Activated naive CD8-positive, alpha-beta T cell treated with anti-CD3 and anti-CD28 coated beads, Interleukin-2, amount 50 U/mL, for 24 hours (primary cell): ENCODE measurements at places on chromosomes 6 and 20.

DNA sequence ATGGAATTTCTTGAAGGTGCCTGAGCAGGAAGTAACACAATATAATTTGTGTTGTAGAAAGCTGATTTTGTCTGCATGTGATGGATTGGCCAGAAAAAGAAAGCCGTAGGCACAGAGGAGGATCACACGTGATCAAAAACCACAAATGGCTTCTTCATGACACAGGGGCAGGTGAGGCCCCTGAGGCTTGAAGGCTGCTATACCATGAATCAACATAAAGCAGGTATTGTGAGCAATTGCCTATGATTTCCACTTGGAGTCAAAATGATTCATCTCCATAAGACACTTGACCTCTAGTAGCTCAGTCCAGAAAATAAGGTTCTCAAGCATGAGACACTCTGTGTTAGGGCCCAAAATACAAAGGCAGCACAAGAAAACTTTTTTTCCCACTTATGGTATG lies 42.4 kb upstream of the EYA4 start:
- DNase-seq: no peak

- DNase-seq: no peak
Observed at GRCh38 chr6:20182926-20183521, 29.2 kb downstream of the MBOAT1 start.

GRCh38 chr6:3771407-3772011 lies 20.0 kb upstream of the PXDC1 start:
- DNase-seq: no peak

DNA sequence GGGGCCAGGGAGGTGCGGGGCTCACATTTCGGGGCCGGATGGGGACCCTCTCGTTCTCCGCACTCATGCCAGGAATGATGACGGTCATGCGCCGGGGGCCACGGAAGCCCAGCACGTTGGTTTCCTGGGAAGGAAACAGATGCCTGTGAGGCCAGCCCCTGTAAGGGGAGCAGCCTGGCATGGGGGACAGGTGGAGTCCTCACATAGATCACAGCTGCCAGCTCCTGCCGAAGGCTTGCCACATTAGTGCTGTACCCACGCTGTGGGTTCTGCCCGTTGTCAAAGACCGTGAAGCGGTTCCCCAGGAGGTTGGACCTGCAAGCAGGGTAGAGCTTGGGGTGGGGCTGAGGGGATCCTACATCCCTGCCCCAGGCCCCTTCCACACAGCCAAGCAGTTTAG lies 6.7 kb upstream of the TEAD3 start:
- DNase-seq: no peak

- no peak for DNase-seq
Observed at GRCh38 chr6:77464495-77464867, 1.2 kb upstream of the HTR1B start.

DNA sequence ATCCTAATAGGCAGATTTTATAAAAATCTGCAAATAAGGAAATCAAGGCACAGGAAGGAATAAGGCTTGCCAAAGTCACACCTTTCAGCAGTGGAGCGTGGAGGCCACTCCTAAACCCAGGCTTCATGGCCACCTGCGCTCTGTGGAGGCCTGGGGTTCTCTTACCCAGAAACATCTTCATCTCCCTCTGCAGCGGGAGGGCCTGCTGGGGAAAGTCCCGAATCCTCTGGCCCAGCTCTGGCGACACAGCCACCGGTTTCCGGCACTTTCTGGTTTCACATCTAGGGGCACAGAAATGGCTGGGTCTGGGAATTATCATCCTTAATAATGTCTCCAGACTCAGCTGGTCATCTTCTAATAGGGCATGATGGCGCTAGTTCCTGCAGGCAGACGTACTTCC lies 4.2 kb downstream of the TRIM10 start:
- no peak for DNase-seq

DNA sequence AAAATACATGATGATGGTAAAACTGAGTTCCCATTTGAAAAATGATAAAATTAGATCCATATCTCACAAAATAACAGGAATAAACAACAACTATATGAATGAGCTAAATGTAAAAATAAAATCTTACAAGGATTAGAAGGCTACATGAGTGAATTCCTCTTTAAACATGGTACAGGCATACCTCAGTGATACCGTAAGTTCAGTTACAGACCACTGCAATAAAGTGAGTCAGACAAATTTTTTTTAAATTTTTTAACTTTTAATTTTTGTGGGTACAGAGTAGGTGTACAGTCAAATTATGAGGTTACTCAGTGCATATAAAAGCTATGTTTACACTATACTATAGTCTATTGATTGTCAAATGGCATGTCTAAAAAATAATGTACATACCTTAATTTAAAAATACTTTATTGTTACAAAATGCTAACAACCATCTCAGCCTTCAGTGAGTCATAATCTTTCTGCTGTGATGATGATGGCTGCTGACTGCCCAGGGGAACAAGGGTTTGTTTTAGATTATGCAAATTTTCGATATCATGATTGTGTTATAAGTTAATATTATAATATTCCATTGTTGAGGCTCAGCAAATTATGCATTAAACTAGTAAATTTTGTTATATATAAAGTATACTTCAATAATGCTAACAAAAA lies 222.8 kb upstream of the RUNX2 start:
- no peak for DNase-seq

DNA sequence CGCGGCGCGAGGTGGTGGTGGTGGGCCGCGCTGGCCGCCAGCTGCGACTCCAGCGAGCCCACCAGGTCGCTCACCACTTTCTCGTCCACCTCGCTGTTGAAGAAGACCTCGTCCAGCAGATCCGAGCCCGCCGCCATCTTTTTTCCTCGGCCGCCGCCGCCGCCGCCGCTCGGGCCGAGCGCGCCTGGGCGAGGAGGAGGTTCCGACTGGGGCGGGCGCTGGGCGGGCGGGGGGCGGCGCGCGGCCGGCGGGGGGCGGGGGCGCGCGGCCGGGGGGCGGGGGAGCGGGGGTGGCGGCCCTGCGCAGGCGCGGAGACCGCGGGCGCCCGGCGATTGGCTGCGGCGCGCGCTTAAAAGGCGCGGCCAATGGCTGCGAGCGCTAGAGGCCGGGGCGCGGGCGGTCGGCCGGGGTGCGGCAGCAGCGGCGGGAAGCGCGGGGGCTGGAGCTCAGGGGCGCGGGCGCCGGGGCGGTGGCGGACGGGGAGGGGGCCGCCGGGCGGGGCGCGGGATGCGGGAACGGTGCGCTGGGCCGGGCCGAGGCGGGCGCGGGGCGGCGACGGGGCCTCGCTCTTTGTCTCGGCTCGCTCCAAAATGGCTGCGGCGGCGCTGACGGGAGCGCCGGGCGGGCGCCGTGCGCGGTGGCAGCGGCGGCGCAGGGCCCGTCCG lies at the start of gene TAF4:
Gene TAF4 (minus strand): TSS at position 208 of the 665 bp plus-strand sequence. CDS start 71 bp downstream, at position 137.
- peak; percentile 80 for DNase-seq

DNA sequence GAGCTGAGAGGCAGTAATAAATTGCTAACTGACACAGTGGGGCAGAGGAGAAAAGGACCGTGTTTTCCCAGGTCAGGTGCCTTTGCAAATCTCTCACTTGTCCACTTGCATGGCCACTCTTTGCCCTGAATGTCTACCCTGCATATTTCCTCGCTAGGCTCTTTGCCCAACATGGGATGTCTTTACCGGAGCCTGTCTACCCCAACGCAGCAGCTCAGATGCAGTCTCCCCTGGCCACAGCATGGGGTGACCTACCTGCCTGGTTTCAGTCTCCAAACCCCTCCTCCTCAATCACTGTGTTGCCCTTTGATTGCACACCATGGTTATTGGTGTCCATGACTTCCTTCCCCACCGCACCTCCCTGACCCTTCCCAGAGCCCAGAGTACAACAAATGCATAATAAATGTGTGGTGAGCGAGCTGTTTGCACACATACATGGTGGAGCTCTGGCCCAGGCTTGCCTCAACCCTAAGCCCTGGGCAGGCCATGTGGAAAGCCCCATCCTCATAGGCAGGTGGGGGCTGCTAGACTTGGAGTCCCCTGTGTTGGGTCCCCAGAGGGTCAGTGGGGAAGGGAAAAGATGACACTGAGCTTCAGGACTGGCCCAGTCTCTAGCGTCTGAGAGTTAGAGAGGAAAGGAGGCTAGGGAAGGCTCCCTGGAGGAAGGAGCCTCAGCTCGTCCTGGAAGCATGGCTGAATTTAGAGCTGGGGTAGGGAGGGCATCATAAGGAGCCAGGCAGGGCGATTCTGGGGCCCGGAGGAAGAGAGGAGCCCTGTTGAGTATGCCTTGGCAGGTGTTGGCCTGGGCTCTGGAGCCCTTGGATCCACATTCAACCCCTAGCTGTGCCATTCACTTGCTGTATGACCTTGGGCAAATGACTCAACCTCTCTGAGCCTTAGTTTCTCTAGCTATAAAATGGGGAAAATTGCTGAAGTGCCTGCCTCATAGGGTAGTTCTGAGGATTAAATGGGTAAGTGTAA lies 4.4 kb upstream of the BPIFB6 start:
- no peak for DNase-seq

DNA sequence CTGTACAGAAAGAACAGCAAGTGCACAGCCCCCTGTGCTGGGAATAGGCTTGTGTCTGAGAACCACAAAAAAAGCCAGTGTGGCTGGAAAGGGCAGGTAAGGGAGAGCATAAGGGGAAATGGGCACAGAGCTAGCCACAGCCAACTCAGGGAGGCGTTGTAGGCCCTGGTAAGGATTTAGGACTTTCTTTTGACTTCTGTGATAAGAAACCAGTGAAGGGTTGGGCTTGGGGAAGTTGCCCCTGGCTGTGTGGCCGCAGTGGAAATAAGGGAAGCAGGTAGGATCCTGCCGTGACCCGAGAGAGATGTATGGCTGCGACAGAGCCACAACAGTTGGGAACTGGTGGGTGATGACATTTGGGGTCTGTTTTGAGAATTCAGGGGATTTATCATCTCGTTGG lies 30.0 kb upstream of the PHACTR2 start:
- DNase-seq: no peak

DNA sequence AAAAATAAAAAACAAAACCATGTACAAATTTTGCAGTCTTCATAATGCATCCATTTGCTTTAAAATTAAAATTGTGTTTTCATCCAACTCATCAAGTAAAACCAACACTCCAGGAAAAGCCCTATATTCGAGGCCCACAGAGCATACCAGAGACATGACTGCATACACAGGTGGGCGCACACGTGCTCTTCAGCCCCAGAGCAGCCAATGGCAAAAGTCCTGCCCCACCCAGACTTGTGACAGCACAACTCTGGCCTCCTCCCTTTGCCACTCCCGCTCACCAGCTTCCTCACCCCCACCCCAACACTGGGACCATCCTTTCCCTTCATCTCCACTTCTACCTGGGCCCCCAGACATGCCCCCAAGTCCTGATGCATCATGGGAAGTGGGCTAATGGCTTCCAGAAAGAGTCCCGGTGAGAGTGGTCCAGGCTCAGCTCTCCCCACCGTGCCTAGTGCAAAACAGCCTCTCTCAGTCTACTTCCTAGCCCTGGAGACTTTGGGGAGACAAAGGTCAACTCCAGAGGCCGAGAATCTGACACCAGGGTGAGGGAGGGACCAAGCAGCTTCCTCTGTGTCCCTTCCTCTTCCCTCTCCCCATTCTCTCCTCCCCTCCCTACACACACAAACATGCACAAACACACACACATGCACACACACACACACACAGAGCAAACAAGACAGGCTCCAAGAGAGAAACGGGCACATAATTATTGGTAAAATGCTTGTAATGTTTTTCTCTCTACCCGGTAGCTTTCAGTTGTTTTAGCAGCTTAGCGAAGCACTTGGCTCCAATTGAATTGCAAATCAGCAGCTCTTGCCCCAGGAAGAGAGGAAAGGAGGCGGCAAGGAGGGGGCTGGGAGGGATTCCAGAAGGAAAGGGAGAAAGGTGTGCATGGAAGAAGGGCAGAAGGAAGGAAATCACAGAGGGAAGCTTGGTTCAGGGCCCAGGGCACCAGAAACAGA lies 14.3 kb downstream of the GRM4 start:
- no peak for DNase-seq

DNA sequence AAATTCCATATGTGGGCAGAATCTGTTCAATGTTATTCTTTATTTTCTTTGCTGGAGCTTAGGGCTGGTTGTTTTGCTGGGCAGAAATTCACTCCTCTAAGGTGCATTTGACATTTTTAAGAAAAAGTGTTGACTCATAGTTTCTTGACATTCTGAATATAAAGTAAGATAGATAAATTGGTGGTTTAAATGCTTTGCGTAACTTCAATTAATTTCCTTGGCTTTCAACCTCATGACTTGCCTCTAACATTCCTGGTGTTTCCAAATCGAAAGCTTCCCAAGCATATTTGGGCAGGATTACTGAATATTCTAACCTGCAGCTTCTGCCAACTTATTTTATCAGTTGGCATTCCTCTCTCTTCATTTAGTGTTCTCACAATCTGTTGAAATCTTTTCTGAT lies 718.7 kb upstream of the ADGRB3 start:
- DNase-seq: no peak

DNA sequence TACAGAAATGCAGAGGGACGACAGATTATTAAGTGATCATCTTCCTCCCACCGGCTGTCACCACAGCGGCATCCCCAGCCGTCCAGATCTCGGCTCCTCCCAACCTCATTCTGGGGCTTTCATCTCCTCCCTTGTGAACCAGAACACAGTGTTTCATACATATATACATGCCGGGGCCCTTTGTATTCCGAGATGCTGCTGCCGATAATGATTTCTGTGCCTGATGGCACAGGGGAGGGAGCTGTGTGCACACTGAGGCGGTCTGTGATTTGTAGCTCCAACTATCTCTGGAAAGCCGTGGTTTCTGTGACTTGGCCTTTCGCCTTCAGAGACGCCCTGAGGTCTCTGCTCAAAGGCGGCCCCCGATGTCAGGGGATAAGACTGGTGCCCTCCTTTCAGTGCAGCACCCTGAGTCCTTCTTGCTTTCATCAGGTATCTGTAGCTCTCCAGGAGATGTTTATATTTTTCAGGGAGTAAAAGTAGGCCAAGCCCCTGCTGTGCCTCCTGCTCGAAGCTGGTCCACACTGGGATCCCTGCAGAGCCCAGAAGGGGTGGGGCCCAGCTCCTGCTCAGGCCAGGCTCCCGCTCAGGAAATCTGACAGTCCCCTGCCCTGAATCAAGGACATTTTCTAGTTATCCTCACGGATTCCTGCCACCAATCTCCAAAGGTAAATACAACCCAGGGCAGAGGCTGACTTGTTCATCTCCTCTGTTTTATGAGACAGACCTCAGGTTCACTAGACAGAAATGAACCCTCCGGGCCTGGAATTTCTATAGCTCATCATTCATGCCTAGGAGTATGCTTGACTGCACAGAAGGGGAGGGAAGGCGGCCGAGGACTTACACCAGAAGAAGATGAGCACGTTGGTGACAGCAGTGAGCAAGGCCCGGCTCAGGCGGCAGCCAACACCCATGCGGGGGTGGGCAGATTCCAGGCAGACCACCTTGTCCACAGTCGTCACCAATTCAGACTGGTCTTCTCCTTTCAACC lies 11.2 kb downstream of the LEMD2 start:
- DNase-seq: no peak

- DNase-seq: no peak
Observed at GRCh38 chr6:54772610-54773009, 74.0 kb upstream of the FAM83B start.
